ENCODE measurements at places on chromosomes 6 and 20. TPM values are rescaled to one million over a fixed set of nuclear protein-coding genes. Genes with fewer than 3 reads are reported as not detected.

Gene C6orf132
- 22.9 TPM for total RNA-seq

Gene GJA10
- not detected for total RNA-seq

- peak overlapping the region; percentile 60 for H3K4me3 ChIP-seq
- H3K36me3 ChIP-seq, result no peaks in the 10 kb centered on the region
- DNase-seq, result no peak
- no peak overlapping the region for H3K27ac ChIP-seq
These were observed 564.3 kb downstream of the LMBRD1 start for GRCh38 chr6:69232496-69232895.

DNA sequence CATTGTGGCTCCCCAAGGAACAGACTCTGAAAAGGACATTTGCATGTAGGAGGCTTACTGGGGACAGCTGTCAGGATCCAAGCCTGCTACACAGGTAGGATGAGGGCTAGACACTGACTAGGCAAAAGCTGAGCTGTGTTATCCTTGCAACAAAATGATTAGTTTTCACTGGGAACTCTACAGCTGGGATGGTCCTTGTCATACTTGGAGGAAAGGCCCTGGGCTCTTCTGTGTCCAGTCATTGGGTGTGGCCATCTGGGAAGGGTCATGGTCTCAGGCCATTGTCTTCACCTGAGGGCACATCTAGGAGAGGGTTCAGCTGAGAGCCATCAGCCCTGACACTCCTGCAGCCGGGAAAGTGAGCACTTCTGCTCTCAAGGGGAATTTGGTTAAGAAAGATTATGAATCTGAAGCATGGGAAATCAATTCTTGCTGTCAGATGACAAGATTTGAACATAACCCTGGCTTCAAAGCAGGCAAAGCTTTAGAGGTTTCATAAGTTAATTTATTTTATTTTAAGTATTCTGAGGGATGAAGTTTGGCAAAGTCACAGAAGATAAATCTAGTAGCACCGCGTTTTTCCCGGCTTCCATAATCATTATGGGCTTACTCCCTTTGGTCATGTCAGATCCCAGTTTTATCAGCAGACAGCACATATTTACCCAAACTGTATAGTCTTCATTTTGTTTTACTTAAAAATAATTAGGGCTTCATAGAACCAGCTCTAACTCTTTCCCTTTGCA lies 78.4 kb upstream of the SLC22A23 start:
- H3K27ac ChIP-seq, result peak overlapping the region; percentile 38
- H3K36me3 ChIP-seq, result no peaks in the 10 kb centered on the region
- H3K27me3 ChIP-seq, result peaks cover 7% of the 10 kb centered on the region

- H3K27ac ChIP-seq, result no peak overlapping the region
- H3K4me1 ChIP-seq, result peaks cover 24% of the 10 kb centered on the region
- H3K4me3 ChIP-seq, result no peak overlapping the region
- H3K36me3 ChIP-seq, result peaks cover 7% of the 10 kb centered on the region
- no peak for DNase-seq
These were observed 162.7 kb downstream of the SOBP start for GRCh38 chr6:107652526-107653182.

All from type B pancreatic cell (in vitro differentiated cells).